ENCODE measurements at places on chromosomes 6 and 20.

GRCh38 chr6:135071541-135071940 is 16.9 kb upstream of the HBS1L start:
- DNase-seq: no peak

- no peak for DNase-seq
Measured at GRCh38 chr6:45923831-45924391, 91.7 kb downstream of the CLIC5 start.

GRCh38 chr6:153625089-153625488 is 414.0 kb upstream of the OPRM1 start:
- DNase-seq: no peak

DNA sequence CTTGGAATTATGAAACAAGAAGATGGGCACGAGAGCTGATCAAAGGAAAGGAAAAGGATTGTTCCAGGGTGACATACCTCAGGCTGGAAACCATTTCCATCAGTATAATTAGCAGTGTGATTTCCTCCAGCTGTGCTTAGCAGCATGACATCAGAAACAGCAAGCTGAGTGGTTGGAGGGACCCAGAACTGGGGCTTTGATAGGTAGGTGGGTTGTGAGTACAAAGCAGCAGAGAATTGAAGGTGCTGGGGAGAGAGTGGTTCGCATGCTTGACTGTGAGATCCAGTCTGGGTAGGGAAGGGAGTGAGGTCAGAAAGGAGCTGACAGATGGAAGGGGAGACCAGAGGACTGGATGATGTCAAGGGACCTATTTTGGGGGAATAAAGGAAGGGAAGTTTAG is 90.4 kb downstream of the CD164 start:
- DNase-seq: no peak

DNA sequence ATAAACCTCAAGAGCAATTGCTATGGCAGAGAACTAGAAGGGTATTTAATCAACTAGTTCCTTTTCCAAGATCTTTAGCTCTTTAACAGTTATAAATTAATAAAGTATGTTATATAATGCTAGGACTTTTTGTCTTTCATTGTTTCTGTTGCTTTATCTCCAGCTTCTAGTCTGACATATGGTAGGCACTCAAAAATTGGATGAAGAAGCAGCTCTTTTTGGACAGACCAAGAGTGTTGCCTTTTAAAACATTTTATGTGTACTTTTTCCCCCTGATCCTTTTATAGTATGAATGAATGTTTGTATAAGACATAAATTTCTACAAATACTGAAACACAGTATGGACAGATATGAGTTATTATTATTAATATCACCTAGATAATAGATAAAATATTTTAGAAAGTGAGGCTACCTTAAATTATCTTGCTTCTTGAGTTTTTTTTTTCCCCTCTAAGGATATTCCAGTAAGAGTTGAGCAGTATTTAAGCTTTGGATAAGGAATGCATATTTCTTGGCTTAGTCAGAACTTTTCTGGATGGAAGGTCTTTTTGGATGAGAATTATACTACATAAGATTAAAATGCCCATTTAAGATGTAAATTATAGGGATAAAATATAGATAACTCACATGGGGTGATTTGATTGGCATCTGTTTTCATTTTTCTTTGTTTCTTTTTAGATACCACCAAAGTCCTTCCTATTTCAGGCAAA is 16.6 kb downstream of the LAMA2 start:
- no peak for DNase-seq

GRCh38 chr6:41053041-41053440 is at the start of gene APOBEC2:
Gene APOBEC2 (plus strand): TSS chr6:41053202. CDS start chr6:41053348, 146 bp downstream.
- no peak for DNase-seq

- DNase-seq: no peak
Measured at GRCh38 chr20:31633339-31633914, 4.3 kb upstream of the COX4I2 start.

DNA sequence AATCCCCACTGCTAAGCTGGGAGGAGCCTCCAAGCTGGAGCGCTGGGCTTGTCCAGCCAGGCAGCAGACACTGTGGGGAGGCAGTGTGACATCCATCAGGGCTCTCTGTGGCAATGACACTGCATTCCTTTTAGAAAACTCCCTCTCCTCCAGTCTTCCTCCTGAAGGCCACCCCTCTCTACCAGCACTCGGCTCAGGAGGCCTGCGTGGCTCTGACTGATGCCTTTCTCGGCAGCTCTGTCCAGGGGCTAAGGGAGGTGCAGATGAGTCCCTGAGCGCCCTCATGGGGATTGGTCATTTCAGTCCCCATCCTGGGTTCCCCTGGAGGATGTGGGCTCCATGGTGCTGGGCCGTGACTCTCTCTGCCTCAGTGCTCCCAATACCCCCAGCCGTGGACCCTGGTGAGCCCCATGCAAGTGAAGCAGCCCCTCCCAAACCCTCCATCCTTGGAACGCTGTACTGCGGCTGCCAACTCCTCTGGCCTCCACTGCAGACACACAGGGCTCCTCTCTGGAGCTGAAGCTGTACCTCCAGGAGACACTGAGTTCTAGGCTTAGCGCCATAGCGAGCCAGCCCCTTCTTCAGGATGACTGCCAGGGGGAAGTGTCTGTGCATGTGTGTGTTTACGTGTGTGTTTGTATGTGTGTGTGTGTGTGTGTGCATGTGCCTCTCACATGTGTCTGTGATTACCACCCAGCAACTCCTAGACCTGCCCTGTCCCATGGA is 209.6 kb downstream of the ERMARD start:
- DNase-seq: no peak

GRCh38 chr6:20188630-20189075 is 23.6 kb downstream of the MBOAT1 start:
- DNase-seq: no peak

DNA sequence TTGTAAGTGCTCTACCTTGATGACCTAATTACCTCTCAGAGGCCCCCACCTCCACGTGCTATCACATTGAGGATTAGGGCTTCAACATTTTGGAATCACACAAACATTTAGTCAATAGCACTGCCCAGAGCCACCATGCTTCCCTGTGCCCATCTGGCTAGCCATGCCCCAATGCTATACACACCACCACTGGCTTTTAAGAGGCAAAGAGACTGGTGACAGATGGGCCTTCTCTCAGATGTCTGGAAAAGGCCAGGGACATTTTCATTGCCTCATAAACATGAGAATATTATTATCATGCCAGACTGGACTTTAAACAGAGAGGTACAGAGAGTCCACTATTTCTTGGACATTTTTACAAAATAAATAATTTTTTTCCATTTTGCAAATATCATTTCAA is 29.8 kb downstream of the TRMT6 start:
- DNase-seq: no peak

DNA sequence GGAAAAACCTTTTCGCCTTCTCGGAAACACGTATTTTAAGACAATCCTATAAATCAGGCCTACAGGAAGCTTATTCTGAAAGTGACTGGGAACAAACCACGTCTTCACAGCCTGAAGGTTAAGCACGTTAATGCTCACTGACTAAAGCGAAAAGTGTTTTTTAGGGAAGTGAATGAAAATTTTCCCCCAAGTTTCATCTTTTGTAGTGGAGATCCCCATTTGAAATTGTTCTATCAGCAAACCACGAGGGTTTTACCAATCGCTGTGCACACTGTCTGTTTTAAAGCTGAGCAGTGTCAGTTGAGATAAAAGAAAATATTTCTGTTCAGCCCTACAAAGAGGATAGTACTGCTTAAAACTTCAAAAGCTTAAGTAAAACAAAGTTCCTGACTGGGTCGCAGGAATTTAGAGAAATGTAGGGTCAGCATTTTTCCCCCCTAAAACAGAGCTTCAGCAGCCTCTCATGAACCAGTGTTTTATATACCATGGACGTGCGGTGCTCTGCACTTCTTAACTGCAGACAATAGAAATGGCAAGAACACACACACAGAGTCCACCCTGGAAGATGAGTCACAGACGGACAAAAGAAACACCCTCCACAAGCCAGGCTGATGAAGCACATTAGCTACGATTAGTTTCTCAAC is 34.9 kb downstream of the SLC22A23 start:
- no peak for DNase-seq

- no peak for DNase-seq
Measured at GRCh38 chr20:49559411-49560081, 8.4 kb downstream of the PTGIS start.

- DNase-seq: no peak
Measured at GRCh38 chr6:159213405-159213804, 44.2 kb downstream of the FNDC1 start.

GRCh38 chr6:138106665-138107077 is 548 bp downstream of the PERP start:
- no peak for DNase-seq

DNA sequence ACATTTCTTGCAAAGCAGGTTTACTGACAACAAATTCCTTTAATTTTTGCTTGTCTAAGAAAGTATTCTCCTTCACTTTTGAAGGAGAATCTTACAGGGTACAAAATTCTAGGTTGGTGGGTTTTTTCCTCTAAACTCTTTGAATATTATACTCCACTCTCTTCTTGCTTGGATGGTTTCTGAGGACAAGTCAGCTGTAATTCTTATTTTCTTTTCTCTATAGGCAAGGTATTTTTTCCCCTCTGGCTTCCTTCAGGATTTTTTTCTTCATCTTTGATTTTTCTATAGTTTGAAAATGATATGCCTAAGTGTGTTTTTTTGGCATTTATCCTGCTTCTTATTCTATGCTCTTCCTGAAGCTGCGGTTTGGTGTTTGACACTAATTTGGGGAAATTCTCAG is 112.5 kb upstream of the HIVEP1 start:
- DNase-seq: no peak

DNA sequence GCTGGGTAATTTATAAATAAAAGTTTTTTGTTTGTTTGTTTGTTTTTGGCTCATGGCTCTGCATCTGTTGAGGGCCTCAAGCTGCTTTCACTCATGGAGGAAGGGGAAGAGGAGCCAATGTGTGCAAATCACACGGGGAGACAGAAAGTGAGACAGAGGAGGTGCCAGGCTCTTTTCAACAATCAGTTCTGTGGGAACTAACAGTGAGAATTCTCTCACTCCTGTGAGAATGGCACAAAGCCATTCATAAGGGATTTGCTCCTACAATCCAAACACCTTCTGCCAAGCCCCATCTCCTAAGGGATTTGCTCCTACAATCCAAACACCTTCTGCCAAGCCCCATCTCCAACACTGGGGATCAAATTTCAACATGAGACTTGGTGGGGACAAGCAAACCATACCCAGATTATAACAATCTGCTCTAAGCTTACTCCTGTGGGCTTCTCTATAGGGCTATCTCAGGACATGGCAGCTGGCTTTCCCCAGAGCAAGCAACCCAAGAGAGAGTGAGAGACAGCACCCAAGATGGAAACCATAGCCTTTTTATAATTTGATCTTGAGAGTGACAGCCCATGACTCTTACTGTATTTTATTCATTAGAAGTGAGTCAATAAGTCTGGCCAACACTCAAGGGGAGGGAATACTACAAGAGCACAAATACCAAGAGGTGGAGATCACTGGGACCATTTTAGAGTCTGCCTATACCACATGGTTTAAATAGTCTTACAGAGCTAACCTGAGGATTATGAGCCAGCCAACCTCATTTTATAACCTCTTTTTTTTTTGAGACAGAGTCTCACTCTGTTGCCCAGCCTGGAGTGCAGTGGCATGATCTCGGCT is 22.8 kb upstream of the LRRC1 start:
- DNase-seq: no peak

DNA sequence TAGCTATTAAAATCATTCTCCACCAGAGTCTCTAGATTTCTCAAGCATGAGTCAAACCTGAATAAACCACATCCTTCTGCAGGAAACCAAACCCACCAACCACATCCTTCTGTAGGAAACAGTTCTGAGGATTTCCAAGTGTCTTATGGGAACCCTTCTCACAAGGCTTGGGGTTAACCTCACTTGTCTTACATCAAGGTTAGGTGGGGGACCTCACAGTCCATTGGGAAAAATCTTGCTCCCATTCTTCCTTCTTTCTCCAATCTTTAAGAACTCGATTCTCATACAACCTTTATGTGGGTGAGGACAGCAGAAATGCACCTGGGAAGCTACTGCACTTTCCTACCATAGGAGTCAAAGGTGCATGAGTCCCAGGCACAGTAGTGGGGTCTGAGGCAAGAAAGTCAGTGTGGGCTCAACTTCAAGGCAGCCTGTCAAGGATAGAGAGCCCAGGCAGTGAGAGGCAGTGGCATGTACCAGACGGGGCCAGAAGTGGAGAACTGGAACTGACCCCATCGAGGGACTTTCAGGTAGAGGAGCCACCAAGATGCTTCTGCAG is 114.5 kb downstream of the SLC22A3 start:
- no peak for DNase-seq

- DNase-seq: no peak
Measured at GRCh38 chr6:42914546-42914945, 1.3 kb upstream of the PTCRA start.

DNA sequence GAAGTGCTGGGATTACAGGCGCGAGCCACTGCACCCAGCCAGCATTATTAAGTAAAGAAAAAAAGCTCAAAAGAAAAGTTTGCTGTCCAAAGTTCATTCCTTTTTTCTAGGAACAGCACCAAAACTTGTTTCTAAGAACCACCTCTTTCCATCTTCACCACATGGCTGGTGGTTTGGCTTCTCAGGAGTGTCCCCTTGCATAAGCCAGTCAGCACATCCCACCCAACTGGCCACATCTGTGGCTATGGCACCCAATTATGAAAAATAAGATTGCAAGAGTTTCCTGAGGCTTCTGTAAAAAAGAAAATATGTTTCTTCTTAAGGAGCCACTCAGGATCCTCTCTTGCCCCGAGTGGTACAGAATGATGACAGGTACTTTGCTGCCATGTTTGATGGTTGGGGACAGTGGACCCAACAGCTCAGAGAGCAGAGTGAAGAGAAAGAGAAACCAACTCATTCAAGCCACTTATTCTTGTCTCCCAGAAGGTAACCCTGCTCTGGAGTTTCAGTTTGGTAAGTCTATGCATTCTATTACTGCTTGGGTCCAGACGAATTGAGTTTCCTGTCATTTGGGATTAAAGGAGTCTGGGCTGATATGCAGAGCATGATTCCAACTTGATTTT is 65.3 kb downstream of the PSMB1 start:
- no peak for DNase-seq

DNA sequence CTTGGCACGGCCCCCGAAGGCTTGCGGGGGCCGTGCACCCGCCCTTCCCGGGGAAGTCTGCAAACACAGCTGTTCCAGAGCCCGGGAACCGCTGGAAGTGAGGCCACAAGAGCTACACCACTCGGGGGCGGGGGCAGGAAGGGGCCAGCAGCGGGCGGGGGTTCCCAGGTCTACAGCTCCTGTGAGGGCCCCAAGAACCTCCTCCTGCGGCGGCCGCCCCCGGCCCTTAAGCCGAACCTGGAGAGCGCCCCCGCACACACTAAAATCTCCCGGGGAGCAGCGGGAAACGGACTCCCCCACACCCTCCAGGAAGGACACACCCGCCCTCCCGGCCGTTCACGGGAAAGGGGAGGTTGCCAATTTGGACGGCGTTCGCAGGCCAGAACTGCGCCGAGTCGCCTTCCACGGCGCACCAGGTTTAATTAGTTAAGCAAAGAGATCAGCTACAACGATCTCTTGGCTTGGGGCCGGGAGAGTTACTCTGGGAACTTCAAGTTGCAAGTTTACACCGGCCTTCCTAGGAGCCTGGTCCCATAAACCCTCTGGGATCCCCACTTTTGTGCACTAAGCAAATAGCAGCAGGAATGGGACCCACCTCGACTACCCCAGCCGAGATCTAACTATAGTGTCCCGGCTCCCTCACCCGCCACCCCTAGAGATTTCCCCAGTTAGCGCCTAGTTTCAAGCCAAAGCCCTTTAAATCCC is 1.7 kb downstream of the JAG1 start:
- DNase-seq: no peak

All from NCI-H2107 (cell line).